Right cardiac atrium (tissue), 5 donors: ENCODE measurements at places on chromosomes 4 and X. TPM values are rescaled to one million over a fixed set of nuclear protein-coding genes. Genes with fewer than 3 reads are reported as not detected.

Gene NAP1L2
- total RNA-seq = 13.6 TPM

Gene ADAM29
- total RNA-seq = not detected

Gene HTN3
- total RNA-seq = not detected

Gene LDOC1
- 6.8 TPM for total RNA-seq

Gene MGAT4D
- not detected for total RNA-seq

Gene STIM2
- 15.6 TPM for total RNA-seq

Gene SSX3
- total RNA-seq = not detected

Gene ZNF827
- 15.5 TPM for total RNA-seq

Gene DGKK
- total RNA-seq = not detected

Gene SLC6A14
- total RNA-seq = not detected

GRCh38 chr4:87108142-87108546 is 112.3 kb downstream of the KLHL8 start:
- DNase-seq = no peak

DNA sequence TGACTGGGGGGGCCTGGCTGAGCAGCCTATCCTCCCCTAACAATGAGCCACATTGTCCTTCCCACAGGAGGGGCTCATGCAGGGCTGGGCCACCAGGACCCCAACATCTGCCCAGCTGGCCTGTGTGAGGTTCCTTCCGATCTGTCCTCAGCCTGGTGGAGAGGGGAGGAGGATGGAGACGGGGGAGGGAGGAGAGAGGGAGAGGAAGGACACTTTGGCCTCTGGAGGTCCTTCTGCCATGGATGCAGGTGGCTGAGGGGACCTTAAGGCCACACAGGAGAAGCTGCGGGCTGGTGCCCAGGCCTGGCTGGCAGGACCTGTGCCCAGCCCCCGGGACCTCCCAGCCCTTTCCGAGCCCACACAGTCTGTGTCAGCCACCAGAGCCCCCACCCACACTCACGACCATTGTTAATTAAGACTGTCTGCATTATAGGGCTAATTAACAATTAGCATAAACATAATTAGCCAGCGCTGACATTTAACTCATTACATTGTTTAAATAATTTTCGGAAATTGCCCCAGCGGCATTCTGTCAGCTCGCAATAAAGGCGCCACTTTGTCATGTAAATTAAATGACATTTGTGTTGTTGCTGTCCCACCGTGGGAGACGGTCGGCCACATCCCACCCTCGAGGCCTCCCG is 53.0 kb upstream of the NKX1-1 start:
- no peak for DNase-seq

DNA sequence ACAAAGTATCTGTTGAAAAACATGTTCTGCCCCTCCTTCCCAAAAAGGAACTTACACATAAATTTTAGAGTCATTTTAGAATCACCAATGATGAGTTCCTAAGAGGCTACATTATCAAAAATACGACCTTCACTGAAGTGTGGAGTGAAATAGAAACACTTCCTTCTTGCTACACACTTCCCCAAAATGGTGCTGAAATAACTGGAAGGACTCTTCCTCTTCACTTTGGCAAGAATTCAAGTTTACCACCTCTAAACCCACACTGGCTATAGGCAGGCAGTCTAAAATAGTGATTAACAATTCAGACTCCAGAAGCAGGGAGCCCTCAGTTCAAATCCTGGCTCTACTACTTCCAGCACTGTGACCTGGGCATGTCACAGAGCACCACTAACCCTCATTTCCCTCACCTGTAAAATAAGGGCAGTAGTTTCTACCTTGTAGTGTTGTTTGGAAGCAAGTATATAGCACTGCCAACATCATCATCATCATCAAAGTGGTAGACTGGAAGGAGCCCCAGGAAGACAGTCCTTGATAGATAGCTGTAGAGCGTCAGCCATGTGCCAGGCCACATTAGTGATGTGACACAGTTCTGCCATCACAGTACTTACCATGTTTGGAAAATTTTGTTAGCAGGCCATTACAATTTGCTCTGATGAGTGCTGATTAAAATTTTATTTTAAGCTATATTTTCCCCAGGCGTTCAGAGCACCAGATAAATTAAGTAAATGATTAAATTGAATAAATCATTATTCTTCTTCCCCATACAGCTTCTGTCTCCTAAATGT is 103.3 kb downstream of the PARM1 start:
- DNase-seq = no peak

GRCh38 chr4:179125870-179126269 is 1683.6 kb upstream of the AGA start:
- no peak for DNase-seq

GRCh38 chrX:37468124-37468739 is 103.2 kb upstream of the LANCL3 start:
- no peak for DNase-seq

DNA sequence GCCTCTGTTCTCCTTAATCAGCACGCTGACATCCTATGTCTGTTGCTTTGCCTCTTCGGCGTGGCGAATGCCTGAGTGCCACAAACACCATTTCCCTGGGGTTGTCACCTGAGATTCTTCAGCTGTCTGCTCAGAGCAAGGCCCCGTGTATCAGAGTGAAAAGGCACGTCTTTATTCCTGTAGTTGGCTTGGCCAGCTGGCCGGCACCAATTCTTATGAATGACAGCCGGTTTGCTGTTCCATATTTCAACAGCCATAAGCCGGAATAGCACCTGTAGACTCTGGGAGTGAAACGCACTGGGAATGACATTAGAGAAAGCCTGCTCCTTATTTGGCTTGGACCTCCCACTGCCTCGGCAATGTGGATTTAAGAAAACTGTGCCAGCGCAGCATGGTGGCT is 89.3 kb downstream of the MGST2 start:
- DNase-seq = no peak

- DNase-seq = no peak
Measured at GRCh38 chr4:124593494-124593893, 119.0 kb downstream of the ANKRD50 start.

- no peak for DNase-seq
Measured at GRCh38 chr4:101122019-101122418, 225.3 kb downstream of the PPP3CA start.

- DNase-seq = no peak
Measured at GRCh38 chr4:175470131-175470530, 341.9 kb downstream of the GPM6A start.

GRCh38 chr4:6169239-6169638 is 31.1 kb downstream of the JAKMIP1 start:
- DNase-seq = no peak

DNA sequence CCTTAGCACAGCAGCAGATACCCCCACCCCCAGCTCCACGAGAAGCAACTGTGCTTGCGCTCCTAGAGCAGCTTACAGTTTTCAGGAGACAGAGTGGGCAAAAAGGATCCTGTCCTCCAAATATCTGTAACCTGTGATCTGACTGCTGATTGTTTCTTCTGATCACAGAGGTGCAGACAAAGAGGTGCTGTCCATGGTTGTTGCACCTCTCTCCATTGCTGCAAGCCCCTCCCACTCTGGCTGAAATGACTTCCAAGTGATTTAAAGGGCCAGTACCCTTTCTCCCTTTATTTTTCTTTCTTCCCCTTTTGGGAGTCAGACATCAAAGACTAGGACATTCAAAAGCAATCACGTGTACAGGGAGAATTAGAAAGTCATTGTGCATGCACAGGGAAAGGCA is 205.3 kb upstream of the GEMIN8 start:
- DNase-seq = no peak

- DNase-seq = no peak
Measured at GRCh38 chr4:42197341-42197740, 44.9 kb upstream of the BEND4 start.
